Right ventricle myocardium inferior (tissue), 1 donor: ENCODE measurements at places on chromosomes 3 and 15. TPM values are rescaled to one million over a fixed set of nuclear protein-coding genes. Genes with fewer than 3 reads are reported as not detected.

The CORO2B gene
- total RNA-seq = 8.5 TPM

The CPNE4 gene
- total RNA-seq = 41.0 TPM

The DNAJB11 gene
- 26.5 TPM for total RNA-seq

The PDIA3 gene
- 166 TPM for total RNA-seq

The MED12L gene
- total RNA-seq = 0.49 TPM

The MYLK gene
- total RNA-seq = 10.1 TPM

The P2RY12 gene
- total RNA-seq = 1.4 TPM

The HACL1 gene
- total RNA-seq = 12.5 TPM

The LRRN1 gene
- total RNA-seq = 0.11 TPM

The ARHGAP11A gene
- total RNA-seq = 1.7 TPM

The LDHAL6B gene
- total RNA-seq = not detected
